ENCODE measurements at places on chromosomes 7 and 10. TPM values are rescaled to one million over a fixed set of nuclear protein-coding genes. Genes with fewer than 3 reads are reported as not detected.

Gene GALNT17
- not detected for total RNA-seq

Gene PDE1C
- not detected for total RNA-seq

Gene CNTNAP2
- not detected for total RNA-seq

Gene ACTL6B
- not detected for total RNA-seq

Gene SFTPA1
- total RNA-seq, result not detected

Gene UPF2
- 32.7 TPM for total RNA-seq

Gene LRRC18
- 0.16 TPM for total RNA-seq

Gene TMEM139
- total RNA-seq, result 0.65 TPM

Gene LMOD2
- not detected for total RNA-seq

Gene CNPY1
- total RNA-seq, result not detected

Gene TMEM236
- 0.13 TPM for total RNA-seq

Gene FFAR4
- not detected for total RNA-seq

Gene HECW1
- not detected for total RNA-seq

Gene FLNC
- not detected for total RNA-seq

Gene PITRM1
- 47.5 TPM for total RNA-seq

Gene RAMP3
- not detected for total RNA-seq

Gene GNAI1
- not detected for total RNA-seq

All from activated CD8-positive, alpha-beta T cell treated with anti-CD3 and anti-CD28 coated beads, Interleukin-2, amount 10 ng/mL, durations not matched to agents 7 days and 5 days (primary cell).